ENCODE measurements at places on chromosomes 16 and 17.

GRCh38 chr16:14510939-14511799, 118.9 kb downstream of the PARN start:
- H3K27me3 ChIP-seq, result no peaks in the 10 kb centered on the region
- no peaks in the 10 kb centered on the region for H3K36me3 ChIP-seq
- H3K4me1 ChIP-seq, result peaks cover 31% of the 10 kb centered on the region
- H3K4me3 ChIP-seq, result no peak overlapping the region

- no peak overlapping the region for H3K4me3 ChIP-seq
- H3K4me1 ChIP-seq, result no peaks in the 10 kb centered on the region
- no peak overlapping the region for H3K27ac ChIP-seq
- H3K27me3 ChIP-seq, result no peaks in the 10 kb centered on the region
Measured at GRCh38 chr17:60398227-60398959, 6.5 kb upstream of the USP32 start.

DNA sequence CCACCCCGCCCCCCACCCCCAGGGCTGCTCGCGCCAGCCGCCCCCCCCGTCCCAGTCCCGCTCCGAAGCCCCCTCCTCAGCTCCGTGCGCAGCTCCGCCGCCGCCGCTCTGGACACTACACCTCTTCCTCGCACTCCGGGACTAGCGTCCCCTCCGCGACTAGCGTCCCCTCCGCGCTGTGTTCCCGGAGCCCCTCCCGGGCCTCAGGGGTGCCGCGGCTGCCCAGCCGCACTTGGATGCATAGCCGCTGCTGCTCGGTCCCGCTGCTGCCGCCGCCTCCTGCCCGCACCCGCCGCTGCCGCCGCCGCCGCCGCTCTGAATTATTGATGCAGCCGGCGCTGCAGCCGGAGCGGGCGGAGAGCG, at the start of gene CBLN1:
TSS of gene CBLN1 (minus strand) at position 359 of the 363 bp plus-strand sequence. CDS start 373 bp downstream, outside the sequence.
- no peaks in the 10 kb centered on the region for H3K36me3 ChIP-seq
- no peak for DNase-seq
- no peak within 1 kb of the TSS for H3K4me3 ChIP-seq
- H3K27ac ChIP-seq, result no peak within 1 kb of the TSS

DNA sequence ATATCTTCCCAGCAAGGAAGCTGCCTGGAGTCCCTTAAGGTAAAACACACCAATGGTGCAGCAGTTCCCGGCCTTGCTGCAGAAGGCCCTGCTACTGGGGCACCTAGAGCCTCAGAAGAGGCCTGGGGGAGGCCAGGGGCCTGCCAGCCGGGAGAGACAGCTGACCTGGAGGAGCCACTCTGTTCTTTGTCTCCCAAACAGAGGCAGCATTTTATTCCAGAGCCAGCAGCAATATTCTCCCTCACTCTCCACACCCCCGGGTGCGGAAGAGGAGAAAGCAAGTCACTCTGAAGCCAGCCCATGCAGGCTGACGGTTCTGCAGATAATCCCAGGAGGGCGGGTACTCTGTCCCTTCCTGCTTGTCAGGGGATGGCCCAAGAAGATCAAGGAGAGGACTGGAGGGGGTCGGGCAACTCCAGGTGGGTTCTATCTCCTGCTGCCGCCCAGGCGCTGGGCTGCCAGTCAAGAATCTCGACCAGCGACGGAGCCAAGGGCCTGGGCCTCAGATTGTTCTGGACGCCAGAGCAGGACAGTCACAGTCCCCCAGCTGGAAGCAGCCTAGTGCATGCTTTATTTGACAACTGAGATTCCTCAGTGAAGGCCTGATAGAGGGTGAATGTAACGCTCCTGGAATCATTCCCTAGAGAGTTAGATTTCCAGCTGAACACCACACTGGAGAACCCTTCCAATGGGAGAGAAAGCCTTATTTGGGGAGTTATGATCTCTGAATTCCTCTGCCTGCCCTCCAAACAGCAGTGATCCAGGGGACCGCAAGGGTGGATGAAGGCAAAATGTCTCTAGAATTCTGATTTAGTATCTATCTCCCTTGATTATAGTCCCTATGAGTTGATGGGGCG, 1.1 kb upstream of the KIFC3 start:
- no peak overlapping the region for H3K4me3 ChIP-seq
- no peak overlapping the region for H3K27ac ChIP-seq
- H3K27me3 ChIP-seq, result no peaks in the 10 kb centered on the region
- DNase-seq, result no peak
- H3K4me1 ChIP-seq, result peaks cover 31% of the 10 kb centered on the region
- H3K36me3 ChIP-seq, result no peaks in the 10 kb centered on the region

- peak within 1 kb of the TSS; percentile 53 for H3K4me3 ChIP-seq
- H3K27me3 ChIP-seq, result peaks cover 43% of the 10 kb centered on the region
- H3K27ac ChIP-seq, result no peak within 1 kb of the TSS
- no peak for DNase-seq
- no peaks in the 10 kb centered on the region for H3K4me1 ChIP-seq
Measured at GRCh38 chr16:84294531-84295142, at the start of gene WFDC1. Gene WFDC1 (plus strand): TSS chr16:84294878. CDS start chr16:84294972, 94 bp downstream.

DNA sequence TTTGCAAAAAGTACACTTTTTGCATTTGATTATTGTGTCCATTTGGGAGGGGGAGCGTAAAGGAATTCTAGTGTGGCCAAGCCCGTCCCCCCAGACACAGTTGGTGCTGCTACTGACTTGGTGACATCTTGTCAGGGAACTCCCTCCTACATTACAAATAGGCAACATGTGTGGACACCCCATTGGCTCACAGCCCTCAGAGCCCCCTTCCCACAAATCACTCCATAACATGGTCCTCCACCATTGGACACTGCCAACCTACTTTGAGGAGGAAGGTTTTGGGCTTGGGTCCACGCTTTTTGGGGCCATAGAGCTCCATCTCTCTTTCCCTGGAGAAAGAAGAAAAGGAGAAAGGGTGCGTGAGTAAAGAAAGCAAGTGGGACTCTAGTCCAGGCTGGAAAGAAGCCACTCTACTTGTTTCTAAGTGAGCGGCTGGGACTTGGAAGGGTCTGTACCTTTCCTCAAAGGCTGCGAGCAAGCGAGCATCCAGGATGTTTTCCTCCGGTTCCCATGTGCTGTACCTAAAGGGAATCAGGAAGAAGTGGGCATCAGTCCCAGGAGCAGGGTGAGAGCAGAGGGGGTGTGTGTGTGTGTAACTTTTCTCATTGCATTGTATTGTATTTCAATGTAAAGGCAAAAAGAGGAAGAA, 958 bp downstream of the CBX8 start:
- DNase-seq, result no peak
- no peaks in the 10 kb centered on the region for H3K36me3 ChIP-seq
- peak overlapping the region; percentile 89 for H3K4me3 ChIP-seq
- H3K27ac ChIP-seq, result no peak overlapping the region
- peaks cover 48% of the 10 kb centered on the region for H3K27me3 ChIP-seq

DNA sequence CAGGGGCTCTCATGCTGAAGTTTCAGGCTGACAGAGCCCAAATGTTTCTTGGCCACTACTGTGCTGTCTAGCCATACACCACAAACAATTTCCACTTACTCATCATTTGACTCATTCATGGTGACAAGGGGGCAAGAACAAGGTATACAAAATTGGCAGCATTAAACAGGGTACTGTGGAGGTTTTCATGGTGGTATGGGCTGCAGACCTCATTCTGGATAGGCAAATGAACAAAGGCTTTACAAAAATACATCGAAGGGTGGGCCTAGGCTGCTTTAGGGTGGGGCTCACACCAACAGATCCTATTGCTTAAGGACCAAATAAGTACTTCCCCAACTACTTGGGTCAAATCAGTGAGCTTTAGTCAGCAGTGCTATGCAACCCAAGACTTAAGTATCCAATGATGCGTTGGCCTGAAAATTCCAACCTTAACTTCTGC, 53.0 kb downstream of the N4BP1 start:
- peaks cover 23% of the 10 kb centered on the region for H3K36me3 ChIP-seq
- H3K27me3 ChIP-seq, result no peaks in the 10 kb centered on the region
- DNase-seq, result peak; percentile 68
- H3K4me3 ChIP-seq, result peak overlapping the region; percentile 4
- peak overlapping the region; percentile 62 for H3K27ac ChIP-seq

GRCh38 chr17:32993977-32994376, 2.3 kb downstream of the SPACA3 start:
- H3K27me3 ChIP-seq, result peaks cover 10% of the 10 kb centered on the region
- DNase-seq, result no peak
- H3K4me3 ChIP-seq, result no peak overlapping the region
- H3K27ac ChIP-seq, result no peak overlapping the region
- H3K4me1 ChIP-seq, result peaks cover 6% of the 10 kb centered on the region

GRCh38 chr16:22240023-22240710, 34.1 kb downstream of the EEF2K start:
- H3K27me3 ChIP-seq, result no peaks in the 10 kb centered on the region
- no peak for DNase-seq
- H3K36me3 ChIP-seq, result peaks cover 7% of the 10 kb centered on the region
- H3K27ac ChIP-seq, result no peak overlapping the region

DNA sequence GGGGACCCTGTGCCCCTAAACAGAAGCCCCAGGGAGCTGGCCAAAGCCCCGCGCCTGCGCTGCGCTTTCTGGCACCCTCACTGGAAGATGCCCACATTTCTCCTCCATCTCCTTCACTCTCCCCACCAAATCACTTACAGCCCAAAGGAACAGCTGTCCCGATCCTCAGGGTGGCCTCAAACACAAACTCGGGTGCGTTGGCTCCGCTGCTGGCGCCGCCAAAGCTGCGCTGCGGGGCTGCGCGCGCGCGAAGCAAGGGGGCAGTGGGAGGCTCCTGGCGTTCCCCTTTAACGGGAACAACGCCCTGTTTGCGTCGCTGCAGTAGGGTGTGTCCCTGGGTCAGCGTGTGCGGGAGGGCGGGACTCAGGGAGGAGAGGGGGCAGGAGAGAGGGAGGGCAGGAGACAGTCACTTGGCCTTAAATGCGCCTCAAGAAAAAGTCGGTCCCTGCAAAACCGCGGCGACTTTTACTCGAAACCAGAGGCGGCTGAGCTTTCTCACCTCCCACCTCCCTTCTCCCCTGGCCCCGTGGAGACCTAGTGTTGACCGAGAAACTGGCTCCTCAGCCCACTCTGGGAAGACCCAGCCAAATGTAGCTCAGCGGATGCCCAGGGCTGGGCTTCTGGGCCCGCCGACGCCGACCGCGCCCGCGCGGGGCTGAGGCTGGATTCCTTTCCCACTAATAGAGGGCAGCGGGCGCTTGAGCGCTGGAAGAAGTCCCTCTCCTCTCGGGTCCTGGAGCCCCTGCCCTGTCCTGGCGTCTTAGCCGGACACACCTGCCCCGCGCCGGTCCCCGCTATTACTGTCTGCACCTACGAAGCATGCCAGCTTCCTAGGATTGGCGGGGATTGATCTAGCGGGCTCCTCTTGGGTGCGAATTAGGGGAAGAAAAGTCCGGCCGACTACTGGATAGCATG, 2.6 kb downstream of the PMP22 start:
- H3K27me3 ChIP-seq, result peaks cover 7% of the 10 kb centered on the region
- peak overlapping the region; percentile 90 for H3K27ac ChIP-seq
- H3K36me3 ChIP-seq, result peaks cover 18% of the 10 kb centered on the region
- DNase-seq, result peak; percentile 97
- H3K4me1 ChIP-seq, result peaks cover 38% of the 10 kb centered on the region

- peak; percentile 84 for DNase-seq
- no peaks in the 10 kb centered on the region for H3K27me3 ChIP-seq
- H3K4me1 ChIP-seq, result peaks cover 5% of the 10 kb centered on the region
Measured at GRCh38 chr17:19719355-19720209, 3.2 kb upstream of the SLC47A2 start.

- no peak overlapping the region for H3K4me3 ChIP-seq
- peaks cover 18% of the 10 kb centered on the region for H3K4me1 ChIP-seq
- DNase-seq, result no peak
Measured at GRCh38 chr17:43578699-43579565, 32.8 kb upstream of the ETV4 start.

- H3K4me3 ChIP-seq, result no peak overlapping the region
- DNase-seq, result no peak
- H3K4me1 ChIP-seq, result no peaks in the 10 kb centered on the region
- peaks cover 10% of the 10 kb centered on the region for H3K27me3 ChIP-seq
- H3K27ac ChIP-seq, result no peak overlapping the region
Measured at GRCh38 chr16:48110982-48111381, 44.8 kb downstream of the ABCC12 start.

DNA sequence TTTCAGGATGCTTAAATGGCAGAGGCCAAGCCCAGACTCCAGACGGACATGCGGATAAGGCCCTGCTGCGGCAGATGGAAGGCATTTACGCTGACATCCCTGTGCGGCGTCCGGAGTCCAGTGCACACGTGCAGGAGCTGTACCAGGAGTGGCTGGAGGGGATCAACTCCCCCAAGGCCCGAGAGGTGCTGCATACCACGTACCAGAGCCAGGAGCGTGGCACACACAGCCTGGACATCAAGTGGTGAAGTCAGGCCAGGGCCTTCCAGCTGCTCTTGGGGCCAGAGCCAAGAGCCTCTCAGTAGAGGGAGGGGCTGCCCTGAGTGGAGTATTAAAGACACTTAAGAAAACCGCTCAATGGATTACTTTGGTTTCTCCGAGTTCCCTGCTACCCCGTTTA, 29.4 kb downstream of the NARF start:
- H3K36me3 ChIP-seq, result peaks cover 18% of the 10 kb centered on the region
- DNase-seq, result peak; percentile 36
- H3K27ac ChIP-seq, result no peak overlapping the region
- H3K4me1 ChIP-seq, result peaks cover 17% of the 10 kb centered on the region

- no peak overlapping the region for H3K4me3 ChIP-seq
- no peak for DNase-seq
- H3K27me3 ChIP-seq, result no peaks in the 10 kb centered on the region
- H3K4me1 ChIP-seq, result no peaks in the 10 kb centered on the region
- no peaks in the 10 kb centered on the region for H3K36me3 ChIP-seq
Measured at GRCh38 chr16:5480431-5481195, 383.0 kb upstream of the EEF2KMT start.

DNA sequence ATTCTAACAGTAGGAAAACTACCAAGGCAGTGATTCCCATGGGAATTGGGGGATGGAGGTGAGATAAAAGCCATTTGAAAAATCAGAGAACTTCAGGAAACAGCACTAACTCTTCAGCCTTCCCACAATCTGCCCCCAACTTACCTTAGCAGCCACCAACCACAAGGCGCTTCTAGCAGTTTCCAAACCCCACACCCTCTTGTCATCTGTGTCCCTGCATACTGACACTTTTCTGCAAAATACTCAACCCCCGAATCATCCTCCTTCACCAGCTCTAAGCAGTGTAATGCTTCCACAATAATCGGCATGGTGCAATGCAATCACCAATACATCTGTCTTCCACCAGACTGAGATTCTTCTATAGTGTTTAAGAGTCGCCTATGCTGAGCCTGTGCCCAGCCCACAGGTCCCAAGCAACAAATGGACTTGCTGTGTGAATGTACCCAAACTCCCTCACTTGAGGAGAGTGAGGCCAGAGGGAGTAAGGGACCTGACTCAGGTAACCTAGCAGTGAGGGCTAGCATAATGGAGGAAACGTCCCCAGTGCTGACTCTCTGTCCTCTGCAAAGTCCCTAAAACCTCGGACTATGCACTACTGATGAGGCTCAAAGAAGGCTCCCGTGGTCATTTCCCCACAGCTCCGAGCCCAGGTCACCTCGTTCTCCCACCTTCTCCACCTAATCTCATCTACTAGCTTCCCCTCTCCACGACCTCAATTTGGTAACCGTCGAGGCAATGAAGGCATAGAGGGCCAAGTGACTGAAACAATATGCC, 943 bp downstream of the DYNC1LI2 start:
- H3K27ac ChIP-seq, result peak overlapping the region; percentile 87
- no peaks in the 10 kb centered on the region for H3K27me3 ChIP-seq
- peaks cover 39% of the 10 kb centered on the region for H3K36me3 ChIP-seq
- peak; percentile 48 for DNase-seq

- no peak overlapping the region for H3K4me3 ChIP-seq
- peaks cover 20% of the 10 kb centered on the region for H3K4me1 ChIP-seq
- H3K27me3 ChIP-seq, result no peaks in the 10 kb centered on the region
- peak; percentile 51 for DNase-seq
- peak overlapping the region; percentile 95 for H3K27ac ChIP-seq
Measured at GRCh38 chr17:44079877-44080821, 9.6 kb downstream of the G6PC3 start.

GRCh38 chr17:61928101-61928436, 287 bp upstream of the INTS2 start:
- H3K27me3 ChIP-seq, result no peaks in the 10 kb centered on the region
- H3K27ac ChIP-seq, result peak overlapping the region; percentile 75
- no peak for DNase-seq
